ENCODE measurements at places on chromosomes 12 and 14.

GRCh38 chr12:125434936-125435443 lies 369.8 kb downstream of the AACS start:
- DNase-seq: no peak

- DNase-seq: no peak
These were observed 16.0 kb upstream of the ZNF410 start for GRCh38 chr14:73870525-73871235.

DNA sequence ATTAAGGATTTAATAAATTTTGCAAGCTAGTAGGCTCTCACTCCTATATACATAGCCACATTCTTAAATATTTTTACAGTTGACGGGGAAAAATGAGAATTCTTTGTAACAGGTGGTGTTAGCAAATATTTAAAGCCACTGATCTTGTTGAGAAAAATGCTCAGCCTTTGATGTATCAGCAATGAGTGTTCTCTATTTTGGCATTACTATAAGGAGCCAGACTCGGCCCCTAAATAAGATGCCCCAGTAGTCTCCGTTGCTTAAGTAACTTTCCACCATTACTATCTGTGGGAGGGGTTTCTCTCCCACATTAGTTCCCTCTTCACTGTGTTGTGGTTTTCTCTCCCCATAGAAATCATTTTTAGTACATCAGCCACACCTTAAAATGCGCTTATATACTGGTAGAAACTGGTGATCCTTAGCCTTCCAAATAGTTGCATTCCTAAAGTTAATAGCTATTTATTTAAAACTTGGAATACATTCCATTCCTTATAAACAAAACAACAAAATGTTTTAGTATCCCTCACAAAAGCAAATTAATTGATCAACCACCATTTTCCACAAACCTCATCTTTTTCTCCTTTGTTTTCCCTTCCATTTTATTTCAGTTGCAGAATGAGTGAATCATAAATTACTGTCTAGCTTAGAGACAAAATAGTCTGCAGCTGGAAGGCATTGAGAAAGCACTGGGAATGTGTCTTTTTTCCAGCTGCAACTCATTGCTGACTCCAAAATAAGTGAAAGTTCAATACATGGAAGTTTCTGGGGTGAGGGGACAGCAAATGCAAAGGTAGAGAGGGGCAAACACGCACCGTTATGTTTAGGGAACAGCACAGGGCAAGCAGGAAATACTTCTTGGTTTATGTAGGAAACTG lies 84.7 kb upstream of the FERMT2 start:
- DNase-seq: peak; percentile 69

DNA sequence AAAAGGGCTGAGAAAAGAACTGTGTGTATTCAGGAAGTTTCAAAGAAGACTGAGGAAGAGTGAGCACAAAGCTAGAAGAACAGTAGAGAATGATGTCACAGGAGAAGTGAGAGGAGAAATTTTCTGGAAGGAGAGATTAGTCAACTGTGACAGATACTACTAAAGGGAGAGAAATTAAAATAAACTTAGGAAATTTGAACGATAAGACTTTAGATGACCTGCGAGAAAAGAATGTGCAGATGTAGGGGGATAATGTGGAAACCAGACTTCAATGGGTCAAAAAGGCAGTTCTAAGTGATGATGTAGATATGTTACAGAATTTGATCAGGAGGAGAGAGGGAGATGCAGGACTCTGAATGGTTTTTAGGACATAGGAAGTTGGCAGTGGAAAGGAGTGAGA lies 287.4 kb downstream of the SYT1 start:
- DNase-seq: no peak

- no peak for DNase-seq
These were observed 109.4 kb upstream of the CCND2 start for GRCh38 chr12:4164188-4164558.

DNA sequence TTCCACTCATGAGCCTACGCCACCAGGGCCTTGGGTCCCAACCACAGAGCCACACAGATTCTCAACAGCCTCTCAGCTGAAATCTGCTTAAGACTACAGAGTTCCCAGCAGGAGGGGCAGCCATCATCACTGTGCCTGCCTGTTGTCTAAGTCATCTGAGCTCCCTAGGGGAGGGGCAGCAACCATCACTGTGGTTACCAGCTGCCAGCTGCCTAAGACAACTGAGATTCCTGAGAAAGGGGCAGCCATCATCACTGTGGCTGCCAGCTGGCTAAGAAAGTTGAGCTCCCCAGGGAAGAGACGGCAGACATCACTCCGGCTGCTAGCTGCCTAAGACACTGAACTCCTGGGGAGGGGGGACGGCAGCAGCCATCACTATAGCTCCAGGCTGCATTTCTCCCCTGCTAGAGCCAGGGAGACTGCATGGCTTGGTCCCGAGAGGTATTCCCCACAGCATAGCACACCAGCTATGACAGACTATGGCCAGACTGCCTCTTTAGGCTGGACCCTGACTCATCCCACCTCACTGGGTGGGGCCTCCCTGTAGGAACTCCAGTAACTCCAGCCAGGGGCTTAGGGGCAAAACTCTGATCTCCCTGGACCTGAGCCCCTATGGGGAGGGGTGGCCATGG lies 37.2 kb upstream of the C14orf132 start:
- DNase-seq: no peak

GRCh38 chr12:89693639-89694202 lies 14.9 kb downstream of the ATP2B1 start:
- DNase-seq: peak; percentile 36

GRCh38 chr12:49872781-49873181 lies 29.9 kb upstream of the BCDIN3D start:
- DNase-seq: peak; percentile 30

GRCh38 chr14:39755269-39755878 lies 323.1 kb upstream of the FBXO33 start:
- DNase-seq: no peak

- DNase-seq: no peak
These were observed 3.5 kb upstream of the PTPN6 start for GRCh38 chr12:6947615-6948014.

GRCh38 chr12:119229837-119230236 lies 51.1 kb downstream of the HSPB8 start:
- DNase-seq: peak; percentile 62

- no peak for DNase-seq
These were observed 212.1 kb upstream of the ABCD2 start for GRCh38 chr12:39831587-39832315.

DNA sequence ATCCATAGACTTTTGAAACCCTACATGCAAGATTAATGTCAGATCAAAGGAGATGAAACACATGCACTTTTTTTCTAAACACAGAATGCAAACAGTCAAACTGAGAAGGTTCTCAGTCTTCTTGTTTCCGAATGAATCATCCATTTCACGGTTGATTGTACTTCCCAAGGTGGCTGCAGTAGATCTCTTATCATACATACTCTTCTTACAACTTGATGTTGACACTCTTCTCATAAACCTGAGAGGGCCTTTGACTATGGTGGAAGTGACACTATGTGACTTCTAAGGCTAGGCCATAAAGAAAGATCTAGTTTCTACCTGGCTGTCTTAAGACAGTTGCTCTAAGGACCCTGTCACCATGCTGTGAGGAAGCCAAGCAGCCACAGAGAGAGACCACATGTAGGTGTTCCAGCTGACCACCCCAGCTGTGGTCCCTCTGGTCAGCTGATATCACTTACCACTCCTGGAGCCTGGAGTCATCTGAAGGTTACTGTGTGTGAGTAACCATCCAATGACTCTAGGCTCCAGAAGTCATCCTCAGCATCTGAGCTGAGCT lies 67.2 kb upstream of the HMGA2 start:
- no peak for DNase-seq

- DNase-seq: no peak
These were observed 170.9 kb downstream of the PPM1H start for GRCh38 chr12:62763861-62764645.

DNA sequence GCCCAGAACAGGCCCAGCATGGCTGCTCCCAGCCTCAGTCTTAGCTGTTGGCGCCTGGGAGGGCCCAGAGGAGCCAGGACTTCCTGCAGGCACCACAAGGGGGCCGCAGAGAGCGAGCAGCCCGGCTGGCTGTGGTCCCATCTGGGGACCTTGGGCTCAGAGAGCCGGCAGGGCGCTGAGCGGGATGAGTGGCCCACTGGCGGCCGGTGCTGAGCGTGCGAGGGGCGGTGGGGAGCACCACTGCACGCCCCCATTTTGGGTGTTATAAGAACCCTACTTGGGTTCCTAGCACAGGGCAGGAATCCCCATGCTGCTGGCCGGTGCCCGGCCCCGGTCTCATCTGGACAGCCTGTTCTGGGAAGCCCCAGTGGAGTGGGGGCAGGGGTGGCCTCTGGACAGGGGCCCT lies 25.9 kb upstream of the CRIP2 start:
- peak; percentile 77 for DNase-seq

GRCh38 chr14:70011098-70011497 lies 131.9 kb downstream of the SMOC1 start:
- DNase-seq: no peak

DNA sequence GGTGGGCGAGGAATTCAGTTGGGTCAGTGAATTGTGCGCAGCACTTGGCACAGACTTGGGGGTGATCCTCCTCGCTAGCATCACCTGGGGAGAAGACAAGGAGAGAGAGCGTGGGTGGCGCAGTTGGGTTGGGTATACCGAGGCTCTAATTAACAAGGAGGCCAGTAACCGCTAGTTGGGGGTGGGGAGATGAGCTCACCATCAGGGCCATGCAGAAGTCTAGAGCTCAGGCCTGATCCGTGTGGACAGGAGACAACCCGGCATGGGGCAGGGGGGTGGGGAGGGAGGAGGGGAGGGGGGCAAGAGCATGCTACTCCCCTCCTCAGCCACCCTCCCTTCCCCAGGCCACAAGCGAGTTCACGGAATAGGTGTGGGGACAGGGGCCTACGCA lies 580 bp downstream of the SALL2 start:
- DNase-seq: peak; percentile 51

DNA sequence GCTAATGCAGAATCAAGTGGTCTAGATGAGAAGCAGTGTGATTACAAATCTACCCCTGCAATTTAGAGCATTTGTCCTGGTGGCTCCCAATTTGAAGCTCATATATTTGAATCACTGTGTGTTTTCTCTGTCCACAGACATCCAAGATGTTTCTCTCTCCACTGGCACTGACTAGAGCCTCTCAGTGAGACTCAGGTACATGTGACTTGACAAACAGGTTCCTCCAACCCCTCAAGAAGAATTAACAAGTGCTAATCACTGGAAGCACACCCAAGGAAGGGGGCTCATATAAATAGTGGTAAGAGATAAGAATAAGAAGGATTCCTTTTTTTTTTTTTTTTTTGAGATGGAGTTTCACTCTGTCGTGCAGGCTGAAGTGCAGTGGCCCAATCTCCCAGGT lies 20.5 kb downstream of the OR10G2 start:
- DNase-seq: peak; percentile 2

DNA sequence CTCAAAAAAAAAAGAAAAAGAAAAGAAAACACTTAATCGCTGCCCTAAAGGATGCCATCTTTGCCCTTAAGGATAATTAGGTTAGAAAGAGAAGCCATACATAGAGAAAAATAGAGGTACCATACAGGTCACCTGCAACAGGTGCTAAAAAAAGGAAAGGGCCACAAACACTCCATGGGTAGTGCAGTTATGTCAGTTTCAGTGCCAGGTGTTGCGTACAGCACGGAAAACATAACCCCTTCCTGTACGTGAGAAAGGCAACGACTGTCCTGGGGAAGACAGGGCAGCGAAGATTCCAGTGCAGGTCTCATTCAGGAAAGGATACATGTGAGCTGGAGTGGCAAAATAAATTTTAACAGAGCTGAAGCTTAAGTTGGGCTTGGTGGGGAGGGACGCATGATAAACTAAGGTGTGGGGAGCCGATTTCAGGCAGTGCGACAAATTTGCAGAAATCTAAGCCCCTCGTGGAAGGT lies 553 bp upstream of the DAZAP2 start:
- no peak for DNase-seq

GRCh38 chr14:34780646-34781045 lies 66.3 kb upstream of the CFL2 start:
- no peak for DNase-seq

DNA sequence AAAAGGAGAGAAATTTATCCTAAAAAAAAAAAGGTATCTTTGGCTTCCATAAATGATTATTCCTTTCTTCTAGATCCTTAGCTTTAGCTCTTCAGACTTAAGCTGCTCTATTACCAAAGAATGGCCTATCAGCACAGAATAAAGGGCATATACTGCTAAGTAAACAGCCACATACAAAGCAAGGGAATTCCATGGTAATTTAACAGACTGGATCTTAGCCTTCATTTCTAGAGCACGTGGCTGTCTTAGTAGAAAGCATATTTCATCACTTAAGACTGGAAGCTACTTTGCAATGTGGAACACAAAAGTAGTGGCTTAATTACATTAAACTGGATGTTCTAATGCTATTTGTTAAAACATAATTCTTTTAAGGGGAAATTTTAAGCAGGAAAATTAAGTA lies 23.1 kb downstream of the TMED10 start:
- no peak for DNase-seq

DNA sequence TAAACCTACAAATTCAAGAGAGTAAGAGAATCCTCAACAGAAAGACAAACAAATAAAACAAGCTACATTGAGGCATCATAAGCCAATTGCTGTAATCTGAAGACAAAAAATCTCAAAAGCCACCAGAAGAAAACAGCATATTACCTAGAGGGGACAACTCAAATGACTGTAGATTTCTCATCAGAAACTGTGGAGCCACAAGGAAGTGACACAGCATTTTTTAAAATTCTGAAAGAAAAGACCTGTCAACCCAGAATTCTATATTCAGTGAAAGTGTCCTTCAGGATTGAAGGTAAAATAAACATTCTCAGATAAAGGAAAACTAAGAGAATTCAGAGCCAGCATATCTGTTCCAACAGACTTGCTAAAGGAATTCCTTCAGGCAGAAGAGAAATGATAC lies 147.8 kb upstream of the DHRS4 start:
- no peak for DNase-seq

DNA sequence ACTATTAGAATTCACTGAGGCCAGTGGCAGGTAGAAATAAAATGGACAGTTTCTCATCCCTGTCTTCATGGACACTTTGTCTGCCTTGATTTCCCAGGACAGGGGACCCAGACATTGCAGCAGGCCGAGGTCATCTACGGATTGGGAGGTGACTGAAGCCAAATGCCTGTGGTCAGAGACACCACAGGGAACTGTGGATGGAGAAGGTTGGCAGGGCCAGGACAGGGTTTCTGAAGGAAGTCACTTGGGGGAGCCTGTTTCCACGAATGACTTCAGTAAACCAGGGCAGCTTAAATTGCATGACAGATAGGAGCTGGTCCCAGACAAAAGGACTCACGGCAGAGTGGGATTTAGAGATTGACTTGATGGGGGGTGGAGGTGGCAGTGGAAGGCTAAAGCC lies 224.9 kb downstream of the NTF3 start:
- DNase-seq: no peak

Data from lung (tissue), 17 donors.